ENCODE measurements at places on chromosomes 3 and 15. TPM values are rescaled to one million over a fixed set of nuclear protein-coding genes. Genes with fewer than 3 reads are reported as not detected.

GRCh38 chr3:57659806-57660439 lies 33.0 kb downstream of the DENND6A start:
- no peak for DNase-seq

- peak; percentile 63 for DNase-seq
Observed at GRCh38 chr3:46558184-46559043, 7.7 kb downstream of the LRRC2 start.

GRCh38 chr3:171876680-171877147 lies 33.6 kb downstream of the TMEM212 start:
- DNase-seq = no peak

DNA sequence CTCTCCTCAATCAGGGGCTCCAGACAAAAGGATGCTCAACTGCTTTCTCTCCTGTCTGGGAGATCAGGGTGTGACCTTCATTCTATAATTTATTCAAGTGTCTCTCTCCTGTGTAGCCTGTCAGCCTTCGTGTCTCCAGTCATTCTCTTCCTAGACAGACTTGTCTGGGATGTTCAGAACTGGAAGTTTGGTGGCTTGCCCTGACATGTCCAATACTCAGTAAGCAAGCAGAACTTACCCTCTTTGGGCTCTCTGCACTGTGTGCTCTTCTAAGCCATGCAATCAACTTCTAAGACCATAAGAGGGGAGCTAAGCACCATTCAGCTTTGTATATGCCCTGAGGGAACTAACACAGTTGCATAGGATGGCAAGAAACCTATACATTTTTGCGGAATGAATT lies 14.1 kb downstream of the ACKR2 start:
- DNase-seq = no peak

DNA sequence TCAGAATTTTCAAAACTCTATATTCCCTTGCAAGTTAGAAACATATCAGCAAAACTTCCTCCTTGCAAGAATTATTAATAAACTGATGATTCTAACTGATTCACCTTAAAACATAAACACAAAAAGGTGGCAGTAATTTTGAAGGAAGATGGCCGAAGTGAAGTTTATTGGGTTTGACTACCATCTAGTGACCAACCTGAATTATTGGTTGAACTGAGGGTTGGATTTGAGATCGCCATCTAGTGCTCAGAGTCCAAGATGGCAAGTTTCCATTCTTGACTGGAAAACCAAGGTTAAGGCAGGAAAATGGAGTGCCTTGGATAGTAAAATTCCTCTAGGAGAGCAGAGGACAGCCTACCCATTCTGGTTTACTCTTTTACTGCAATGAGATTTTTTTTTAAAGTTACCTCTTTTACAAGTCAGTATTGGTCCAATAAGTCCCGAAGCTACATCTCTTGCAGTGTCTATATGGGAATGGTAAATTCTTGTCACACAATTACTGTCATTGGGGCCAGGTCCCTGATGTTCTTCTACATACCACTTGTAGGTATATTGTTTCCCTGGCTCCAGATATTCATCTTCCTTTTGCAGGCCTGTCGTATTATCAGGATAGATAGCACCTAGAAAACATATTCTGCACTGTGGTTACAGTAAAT lies 51.6 kb upstream of the CP start:
- DNase-seq = peak; percentile 75

DNA sequence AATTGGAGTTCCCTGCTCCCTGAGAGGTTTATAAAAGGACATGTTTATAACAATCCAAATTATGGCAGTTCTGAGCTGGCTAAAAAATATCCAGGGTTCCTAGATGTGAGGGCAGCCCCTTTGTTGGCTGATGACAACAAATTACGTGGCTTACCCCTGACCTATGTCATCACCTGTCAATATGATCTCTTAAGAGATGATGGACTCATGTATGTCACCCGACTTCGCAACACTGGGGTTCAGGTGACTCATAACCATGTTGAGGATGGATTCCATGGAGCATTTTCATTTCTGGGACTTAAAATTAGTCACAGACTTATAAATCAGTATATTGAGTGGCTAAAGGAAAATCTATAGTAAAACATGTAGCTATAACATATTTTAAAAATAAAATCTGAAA lies 13.9 kb downstream of the AADAC start:
- no peak for DNase-seq

SKOR1 gene
- 0.42 TPM for polyA plus RNA-seq

GOLGA8G gene
- polyA plus RNA-seq = 0.03 TPM

IMPG2 gene
- 0.37 TPM for polyA plus RNA-seq

CPN2 gene
- 0.51 TPM for polyA plus RNA-seq
